ENCODE measurements at places on chromosomes 12 and 14. TPM values are rescaled to one million over a fixed set of nuclear protein-coding genes. Genes with fewer than 3 reads are reported as not detected.
A peak's percentile ranks its signal among the peaks of the same experiment; 100 is the strongest.

DNA sequence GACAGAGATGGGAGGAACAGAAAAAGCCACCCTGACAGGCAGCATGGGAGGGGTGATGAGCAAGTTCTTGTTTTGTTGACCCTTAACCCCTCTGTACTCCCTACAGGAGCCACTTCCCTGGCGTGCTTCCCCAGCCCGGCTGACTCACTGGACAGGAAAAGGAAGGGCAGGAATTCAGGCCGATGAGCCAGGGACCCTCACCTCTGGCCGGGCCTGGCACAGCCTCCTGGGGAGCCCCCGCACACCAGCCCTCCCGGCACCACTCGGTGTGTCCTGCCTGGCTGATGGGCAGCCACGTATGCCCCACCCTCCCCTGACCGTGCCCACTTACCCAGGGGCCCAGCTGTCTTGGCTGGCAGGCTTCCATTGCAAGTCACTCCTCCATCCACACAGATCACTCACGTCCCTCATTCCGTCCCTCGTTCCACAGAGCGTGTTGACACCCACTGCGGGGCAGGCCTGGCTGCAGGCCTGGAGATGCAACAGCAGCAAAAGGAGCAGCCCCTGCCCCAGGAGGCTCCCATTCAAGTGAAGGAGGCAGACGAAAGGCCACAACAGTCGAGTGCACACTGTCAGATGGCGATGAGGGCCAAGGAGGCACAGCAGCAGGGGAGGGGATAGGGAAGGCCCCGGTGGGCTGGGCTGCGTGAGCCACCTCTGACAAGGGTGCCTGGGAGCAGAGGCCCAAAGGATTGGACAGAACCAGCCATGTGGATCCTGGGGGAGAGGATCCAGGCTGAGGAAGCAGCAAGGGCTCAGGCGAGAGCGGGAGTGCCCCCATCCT, 19.7 kb upstream of the CD9 start:
- DNase-seq = no peak

- no peak for DNase-seq
These were observed 230.7 kb upstream of the SLC16A7 start for GRCh38 chr12:59365133-59365532.

- no peak for DNase-seq
These were observed 108.2 kb upstream of the SLC38A4 start for GRCh38 chr12:46933947-46934346.

- no peak for DNase-seq
These were observed 2.0 kb downstream of the ATN1 start for GRCh38 chr12:6929466-6930452.

GRCh38 chr12:132449565-132450417, 40.2 kb upstream of the FBRSL1 start:
- DNase-seq = peak; percentile 39

DNA sequence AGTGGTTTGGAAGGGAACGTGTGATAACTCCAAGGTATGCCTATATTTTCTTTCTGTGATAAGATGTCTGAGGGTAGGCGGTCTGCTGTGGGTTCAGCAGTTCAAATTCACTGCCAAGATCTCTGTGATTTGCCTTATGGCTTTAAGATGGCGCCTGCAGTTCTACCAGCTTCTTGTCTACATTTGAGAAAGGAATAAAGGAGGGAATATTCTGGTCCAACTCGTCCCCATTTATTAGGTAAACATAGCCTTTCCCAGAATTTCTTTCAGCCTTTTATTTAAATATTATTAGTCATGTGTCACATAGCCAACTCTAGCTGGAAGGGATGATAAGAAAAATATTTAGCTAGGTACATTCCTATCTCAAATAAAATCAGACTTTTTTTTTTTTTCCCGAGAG, 48.8 kb downstream of the KCNJ8 start:
- DNase-seq = no peak

GRCh38 chr12:6284273-6284672, 26.2 kb upstream of the PLEKHG6 start:
- DNase-seq = no peak

DNA sequence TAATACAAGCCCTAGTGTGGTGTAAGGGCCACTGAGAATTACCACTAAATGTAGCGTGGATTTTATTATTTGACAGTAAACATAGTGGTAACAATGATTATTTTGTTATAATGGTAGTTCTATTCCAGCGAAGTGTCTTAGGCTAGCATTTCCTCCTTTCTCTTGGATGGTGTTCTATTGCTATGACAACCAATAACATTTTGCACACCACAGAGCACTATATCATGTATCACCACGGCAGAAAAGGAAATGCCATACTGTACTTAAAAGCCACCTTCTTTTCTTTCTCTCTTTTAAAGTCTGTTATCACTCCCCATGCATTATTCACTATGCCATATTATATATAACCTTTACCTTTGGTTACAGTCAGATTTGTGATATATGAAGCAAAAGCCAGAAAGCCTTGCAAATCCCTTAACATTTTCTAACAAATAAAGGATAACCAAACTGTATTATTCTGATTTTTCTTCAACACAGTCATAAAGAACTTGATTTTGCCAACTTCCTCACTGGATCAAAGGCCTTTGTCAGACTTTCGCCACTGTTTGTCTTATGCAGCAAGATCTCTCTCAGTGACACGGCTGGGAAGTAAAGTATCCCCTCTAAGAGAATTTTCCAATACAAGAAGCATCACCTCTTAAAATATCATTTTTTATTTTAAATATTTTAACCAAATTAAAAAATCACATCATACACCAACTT, 195.8 kb downstream of the FOXN3 start:
- DNase-seq = no peak

DNA sequence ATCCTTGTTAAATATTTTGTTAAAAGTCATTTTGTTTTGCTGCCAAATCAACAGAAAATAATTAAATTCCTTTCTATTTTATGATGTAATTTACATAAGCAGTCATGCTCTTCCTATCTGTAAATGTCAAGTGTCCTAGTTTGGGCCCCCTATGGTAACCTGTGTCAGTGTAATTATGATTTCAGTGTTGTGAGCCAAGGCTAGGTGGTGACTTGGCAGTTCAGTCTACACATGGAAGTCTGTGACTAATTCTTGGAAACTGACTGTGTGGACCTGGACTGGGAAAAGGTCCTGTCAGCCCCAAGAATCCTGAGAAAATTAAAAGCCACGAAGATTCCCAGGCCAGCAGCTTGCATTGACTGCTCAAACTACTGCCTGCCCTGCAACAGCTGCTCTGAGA, 371.0 kb downstream of the FUT8 start:
- DNase-seq = peak; percentile 85

DNA sequence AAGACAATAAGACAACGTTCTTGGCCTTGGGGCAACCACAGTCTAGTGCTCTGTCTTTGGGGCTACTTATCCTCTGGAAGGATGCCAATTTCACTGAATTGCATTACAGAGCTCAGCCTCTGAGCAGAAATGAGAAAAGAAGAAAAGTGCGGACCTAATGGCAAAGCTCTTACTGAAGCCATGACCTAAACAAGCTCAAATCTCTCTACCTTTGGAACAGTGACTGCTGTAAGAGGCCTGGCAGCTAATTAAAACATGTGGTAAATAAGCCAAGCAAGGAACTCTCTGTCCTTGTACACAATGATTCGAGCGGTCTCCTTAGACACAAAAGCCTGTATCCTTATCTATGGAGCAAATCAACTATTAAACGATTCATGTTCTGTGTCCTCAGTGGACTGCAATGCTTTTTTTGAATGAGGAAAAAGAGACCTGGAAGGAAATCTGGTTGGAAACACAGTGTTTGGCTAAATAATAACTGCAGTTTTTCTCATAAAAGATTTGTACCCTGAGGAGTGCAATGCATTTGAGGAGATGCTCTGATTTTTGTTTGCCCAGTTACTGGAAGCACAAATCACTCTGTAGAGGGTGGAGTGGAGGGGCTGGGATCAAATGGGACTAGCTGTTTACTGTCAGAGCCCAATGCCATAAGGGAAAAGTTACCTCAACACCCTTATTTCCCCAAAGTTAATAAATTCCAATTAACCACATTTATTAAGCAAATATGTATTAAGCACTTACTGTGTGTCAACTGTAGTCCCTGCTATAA, 113.9 kb downstream of the NDUFA12 start:
- no peak for DNase-seq

DNA sequence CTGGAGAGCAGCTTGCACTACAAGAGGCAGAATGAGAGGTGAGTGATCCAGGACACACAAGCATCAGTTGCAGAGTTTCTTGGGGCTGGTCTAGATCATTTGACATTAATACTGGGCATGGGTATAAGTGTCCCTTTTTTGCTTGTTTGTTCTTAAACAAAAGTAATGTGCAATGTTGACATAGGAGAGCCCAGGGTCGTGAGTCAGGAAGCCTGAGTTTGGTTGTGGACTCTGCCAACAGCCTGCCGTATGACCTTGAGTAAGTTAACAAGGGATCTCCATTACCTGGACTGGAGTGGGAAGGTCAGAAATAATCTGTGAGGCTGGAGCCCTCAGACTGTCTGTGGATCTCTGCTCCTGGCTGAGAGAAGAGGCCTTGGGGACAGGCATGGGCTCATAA, 170.3 kb downstream of the KCNA5 start:
- no peak for DNase-seq

DNA sequence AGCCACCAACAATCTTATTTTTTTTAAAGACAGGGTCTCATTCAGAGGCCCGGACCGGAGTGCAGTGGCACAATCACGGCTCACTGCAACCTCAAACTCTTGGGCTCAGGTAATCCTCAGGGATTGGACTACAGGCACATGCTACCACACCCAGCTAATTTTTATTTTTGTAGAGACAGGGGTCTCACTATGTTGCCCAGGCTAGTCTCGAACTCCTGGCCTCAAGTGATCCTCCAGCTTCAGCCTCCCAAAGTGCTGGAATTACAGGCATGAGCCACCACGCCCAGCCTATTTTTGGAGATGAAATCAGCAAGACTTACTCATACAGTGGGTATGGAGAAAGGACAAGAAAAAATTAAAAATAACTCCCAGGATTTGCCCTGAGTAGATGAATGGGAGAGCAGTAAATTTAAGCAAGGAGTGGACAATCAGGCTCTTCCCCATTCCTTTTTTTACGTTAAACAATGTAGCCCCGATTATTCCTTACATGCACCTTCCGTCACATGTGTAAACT, 13.2 kb downstream of the FMNL3 start:
- no peak for DNase-seq

DNA sequence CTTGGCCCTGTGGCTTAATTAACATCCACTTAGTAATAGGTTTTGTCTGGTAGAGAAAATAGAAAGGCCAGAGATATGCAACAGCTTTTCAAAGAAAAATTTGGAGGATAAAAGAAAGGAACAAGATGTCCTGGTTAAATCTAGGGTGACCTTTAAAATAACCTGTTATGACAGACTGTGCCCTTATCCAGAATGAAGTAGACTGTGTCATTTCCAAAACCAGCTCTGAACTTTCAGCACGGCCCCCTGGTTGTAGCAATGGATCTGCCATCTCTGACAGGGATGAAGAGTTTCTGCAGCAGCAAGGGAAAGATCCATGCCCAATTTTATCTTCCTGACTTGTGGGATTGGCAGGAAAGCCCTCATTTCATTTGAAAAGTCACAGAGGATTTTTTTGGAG, 5.1 kb downstream of the PLEKHG7 start:
- DNase-seq = no peak

GRCh38 chr14:95413289-95414215, 93.8 kb upstream of the CLMN start:
- DNase-seq = no peak

Gene ALX1
- total RNA-seq = not detected

Gene CIDEB
- total RNA-seq = 5.8 TPM

Gene ASCL1
- 14.0 TPM for total RNA-seq

Gene STAC3
- total RNA-seq = 0.54 TPM

Gene SMCO3
- total RNA-seq = not detected

Gene SLCO1A2
- 5.9 TPM for total RNA-seq
